ENCODE measurements at places on chromosomes 1 and 21.

DNA sequence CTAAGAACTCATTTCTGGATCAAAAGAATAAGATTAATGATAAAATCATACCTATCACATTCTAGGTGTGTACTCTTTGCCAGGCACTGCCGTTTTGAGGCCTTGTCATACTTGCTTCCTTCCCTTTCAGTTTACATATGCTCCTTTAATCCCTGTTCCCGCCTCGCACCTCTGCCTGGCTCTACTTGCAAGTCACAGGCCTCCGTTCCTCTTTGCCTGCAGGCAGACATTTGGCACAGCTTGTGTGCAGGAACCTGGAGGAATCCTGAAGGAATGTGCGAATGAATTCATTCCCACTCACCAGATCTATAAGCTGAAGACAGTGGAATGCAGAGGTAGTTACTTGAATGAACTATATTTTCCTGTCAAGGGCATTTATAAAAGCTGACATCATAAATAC, 13.8 kb downstream of the WLS start:
- no peak for DNase-seq

GRCh38 chr1:206672844-206673758, 11.6 kb upstream of the MAPKAPK2 start:
- DNase-seq = no peak

- DNase-seq = peak; percentile 35
These were observed 243.4 kb downstream of the RHOU start for GRCh38 chr1:228978484-228979324.

GRCh38 chr1:95578462-95578861, 344.5 kb downstream of the RWDD3 start:
- no peak for DNase-seq

- DNase-seq = no peak
These were observed 85.3 kb downstream of the PLXNA2 start for GRCh38 chr1:208158640-208159554.

DNA sequence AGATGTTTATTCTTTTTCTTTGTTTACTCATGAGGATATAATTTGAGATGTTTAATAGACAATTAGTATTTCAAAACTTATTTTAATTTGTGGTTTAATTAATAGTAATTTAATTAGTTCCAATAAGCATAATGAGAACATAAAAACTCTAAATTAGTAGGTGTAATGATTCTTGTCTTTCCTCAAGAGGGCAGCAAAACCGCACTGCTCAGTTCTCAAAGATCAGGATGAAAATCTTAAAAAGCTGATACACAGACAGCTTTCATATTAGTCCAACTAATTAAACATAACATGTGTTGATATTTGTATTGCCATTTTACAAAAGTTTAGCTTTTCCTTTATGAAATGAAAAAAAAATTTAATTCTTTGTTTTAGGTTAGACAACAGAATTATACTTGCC, 106.7 kb upstream of the C21orf91 start:
- DNase-seq = no peak

Measured in gastrocnemius medialis (tissue), 4 donors.